ENCODE measurements at places on chromosomes 2 and 18.

DNA sequence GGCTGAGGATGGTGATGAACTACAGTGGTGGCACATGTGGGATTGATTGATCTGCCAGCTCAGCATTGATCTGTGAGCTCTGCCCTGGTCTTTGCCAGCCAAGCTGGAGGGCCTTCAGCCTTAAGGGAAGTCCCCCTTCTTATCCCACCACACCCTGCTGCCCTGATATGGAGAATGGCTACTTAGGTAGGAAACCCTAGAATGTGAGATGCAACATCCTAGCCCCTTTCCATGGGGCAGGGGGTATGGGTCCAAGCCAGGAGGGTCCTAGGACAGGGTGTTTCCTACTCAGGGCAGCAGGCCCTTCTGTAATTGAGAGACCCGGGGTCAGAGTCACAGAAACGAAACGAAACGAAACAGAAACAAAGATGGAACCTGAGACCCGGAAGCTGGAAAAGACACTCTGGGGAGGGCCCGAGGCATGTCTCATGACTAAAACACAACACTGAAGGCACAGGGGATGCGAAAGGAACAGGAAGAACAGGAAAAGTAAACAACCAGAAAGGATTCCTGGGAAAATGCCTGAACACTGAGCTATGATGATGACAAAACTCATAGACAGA lies 16.9 kb upstream of the SULT1C2 start:
- DNase-seq: no peak

DNA sequence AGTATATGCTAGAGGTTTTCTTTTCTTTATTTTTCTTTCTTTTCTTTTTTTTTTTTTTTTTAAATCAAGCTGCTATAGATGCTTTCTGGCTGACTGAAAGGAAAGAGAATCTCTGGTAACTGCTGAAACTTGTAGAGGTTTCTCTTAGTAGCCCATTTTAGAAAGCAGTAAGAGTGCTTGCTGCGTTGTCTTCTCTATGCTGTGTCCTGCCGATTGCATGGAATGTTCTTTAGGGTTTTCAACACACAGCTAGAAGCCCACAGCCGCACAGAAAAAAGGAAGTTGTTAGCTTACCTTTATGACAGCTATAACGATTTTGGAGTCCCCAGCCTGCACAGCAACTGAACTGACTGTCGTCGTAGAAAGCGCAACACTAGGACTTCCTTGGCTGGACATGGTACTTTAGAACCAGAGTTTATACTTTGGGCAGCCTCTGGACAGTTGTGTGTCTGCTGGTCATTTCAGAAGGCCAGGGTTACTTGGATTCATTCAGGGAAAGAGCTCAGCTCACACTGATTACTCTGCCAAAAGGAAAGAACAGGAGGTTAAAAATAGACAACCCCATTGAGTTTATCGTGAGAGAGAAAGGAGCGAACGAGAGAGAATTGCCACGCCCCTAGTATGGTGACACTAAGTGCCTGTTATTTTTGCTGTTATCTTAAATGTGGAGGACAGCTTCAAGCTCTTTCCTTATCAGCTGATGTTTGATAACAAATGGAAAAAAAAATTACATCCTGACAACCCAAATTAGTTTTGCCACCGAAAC lies at the start of gene CCDC141:
Gene CCDC141 (minus strand): TSS at position 592 of the 766 bp plus-strand sequence. CDS start 196 bp downstream, at position 396.
- no peak for DNase-seq

DNA sequence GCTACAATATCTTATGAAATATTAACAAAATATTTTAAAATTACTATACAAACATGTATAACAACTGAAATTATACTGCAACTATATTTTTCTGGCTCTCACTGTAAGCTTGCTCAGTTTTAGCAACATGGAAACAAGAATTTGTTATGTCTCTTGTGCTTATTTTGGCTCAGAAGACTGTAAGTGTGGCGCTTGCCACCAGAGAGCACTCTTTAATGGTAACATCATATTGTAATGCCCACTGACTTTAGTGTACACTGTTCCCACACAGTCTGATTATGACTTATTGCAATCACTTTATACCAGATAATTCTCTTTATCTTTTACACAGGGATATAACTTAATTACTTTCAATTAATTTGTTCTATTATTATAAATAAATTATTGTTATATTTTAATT lies 1500.6 kb upstream of the TMEFF2 start:
- DNase-seq: no peak

DNA sequence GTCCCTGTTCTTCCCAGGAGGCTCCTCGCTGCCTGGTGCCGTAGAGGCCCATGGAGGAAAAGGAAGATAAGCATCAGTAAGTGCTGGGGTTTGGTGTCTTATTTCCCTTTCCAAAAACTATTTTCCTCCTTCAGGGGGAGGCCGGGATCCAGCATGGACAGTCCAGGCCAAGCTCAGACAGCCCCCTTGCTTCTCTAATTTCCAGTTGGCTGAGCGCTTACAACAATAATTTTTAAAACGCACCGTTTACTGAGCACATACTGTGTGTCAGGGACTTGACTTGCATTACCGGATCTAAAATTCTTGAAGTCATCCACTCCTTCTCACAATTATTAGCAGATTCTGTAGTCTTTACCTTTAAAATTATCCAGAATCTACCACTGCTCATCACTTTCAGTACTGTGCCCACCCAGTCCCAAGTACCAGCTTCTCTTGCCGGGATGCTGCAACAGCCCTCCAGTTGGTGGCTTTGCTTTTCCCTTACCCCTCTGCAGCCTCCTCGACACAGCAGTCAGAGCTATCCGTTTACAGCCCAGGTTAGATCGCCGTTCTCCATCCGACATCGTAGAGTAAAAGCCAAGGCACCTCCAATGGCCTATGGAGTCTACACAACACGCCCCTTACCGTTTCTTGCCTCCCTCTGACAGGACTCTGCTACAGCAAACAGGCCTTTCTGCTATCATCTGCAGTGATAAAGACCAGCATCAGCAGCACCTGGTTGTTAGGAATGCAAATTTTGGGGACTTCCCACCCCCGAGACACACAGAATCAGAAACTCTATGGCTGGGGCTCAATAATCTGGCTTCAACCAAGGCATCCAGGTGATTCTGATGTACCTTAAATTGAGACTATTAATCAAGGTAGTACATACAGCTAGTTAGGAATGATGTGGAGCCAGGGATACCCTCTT lies 75.2 kb upstream of the TSPYL6 start:
- no peak for DNase-seq

DNA sequence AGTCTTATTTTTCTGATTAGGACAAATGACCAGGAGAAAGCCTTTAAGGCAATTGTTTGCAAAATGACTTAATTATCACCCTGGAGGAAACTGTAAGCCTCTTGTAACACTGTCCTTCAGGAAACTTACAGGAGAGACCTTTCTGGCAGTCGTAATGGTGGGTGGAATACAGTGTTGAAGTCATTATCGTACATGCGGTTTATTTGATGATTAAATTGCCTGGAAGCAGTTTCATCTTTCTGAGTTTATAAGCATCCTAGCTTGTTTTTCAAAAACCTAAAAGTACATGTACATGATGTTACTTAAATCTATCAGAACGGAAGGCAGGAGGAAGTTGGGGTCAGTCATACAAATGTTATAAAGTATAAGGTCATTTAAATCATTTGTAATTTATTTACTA lies 86.2 kb upstream of the RAB27B start:
- no peak for DNase-seq

GRCh38 chr18:50090370-50091312 lies 104.3 kb downstream of the MYO5B start:
- no peak for DNase-seq

All from stimulated activated CD8-positive, alpha-beta memory T cell treated with anti-CD3 and anti-CD28 coated beads, Interleukin-4, amount 100 ng/mL, for 1 hour (primary cell).